ENCODE measurements at places on chromosomes 1 and 21.

GRCh38 chr1:115501476-115501875 is 140.3 kb upstream of the VANGL1 start:
- DNase-seq, result no peak

DNA sequence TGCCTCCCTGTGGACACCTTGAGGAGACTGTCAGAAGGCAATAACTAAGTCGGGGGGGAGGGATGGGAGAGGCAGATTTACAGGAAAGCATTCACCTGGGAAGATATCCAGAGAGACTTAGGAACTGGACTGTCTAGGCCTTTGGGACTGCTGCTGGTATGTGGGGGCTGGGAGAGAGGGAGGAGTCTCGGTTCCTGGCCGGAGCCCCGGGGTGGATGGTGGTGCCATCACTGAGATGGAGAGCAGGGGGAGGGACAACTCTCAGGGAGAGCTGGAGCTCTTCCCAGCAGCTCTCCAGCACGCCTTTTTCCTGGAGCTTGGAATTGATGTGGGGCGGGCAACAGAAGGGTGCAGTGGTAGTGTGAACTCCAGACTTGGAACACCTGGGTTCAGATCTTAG is 22.1 kb downstream of the PTPRF start:
- DNase-seq, result no peak

GRCh38 chr1:167922023-167922422 is 8.1 kb upstream of the ADCY10 start:
- no peak for DNase-seq

- DNase-seq, result no peak
Measured at GRCh38 chr1:111556325-111557037, 53.0 kb upstream of the ADORA3 start.

- no peak for DNase-seq
Measured at GRCh38 chr1:3923378-3924185, 23.5 kb upstream of the C1orf174 start.

Measured in cerebellar cortex (tissue), 1 donor.